ENCODE measurements at places on chromosomes 7 and 10.

GRCh38 chr10:26946102-26946811, 85.5 kb upstream of the ABI1 start:
- DNase-seq: no peak

DNA sequence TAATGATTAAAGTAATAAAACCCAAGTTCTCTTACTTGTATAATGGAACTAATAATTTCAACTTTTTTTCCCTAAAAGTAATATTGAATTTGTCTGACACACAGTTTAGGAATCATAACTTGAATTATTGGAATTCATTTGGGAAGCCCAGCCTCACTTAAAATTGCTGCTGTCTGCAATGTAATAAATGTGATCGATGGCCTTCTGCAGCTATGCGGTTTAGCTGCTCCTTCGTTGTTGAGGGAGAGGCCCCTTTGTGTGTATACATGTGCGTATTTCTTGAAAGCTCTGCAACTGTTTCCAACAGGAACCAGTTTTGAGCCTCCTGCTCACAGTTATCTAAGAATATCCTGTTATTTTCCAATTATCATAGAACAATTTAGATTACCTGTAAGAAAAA, 152.5 kb downstream of the AKR1D1 start:
- no peak for DNase-seq

- no peak for DNase-seq
Observed at GRCh38 chr7:96269246-96269994, 52.5 kb downstream of the SLC25A13 start.

GRCh38 chr10:122140461-122140902, 130.6 kb upstream of the BTBD16 start:
- no peak for DNase-seq
